Right renal pelvis (tissue), 4 donors: ENCODE measurements at places on chromosomes 1 and 21. TPM values are rescaled to one million over a fixed set of nuclear protein-coding genes. Genes with fewer than 3 reads are reported as not detected.

The GAS5 gene
- 567 TPM for polyA plus RNA-seq

The SELE gene
- polyA plus RNA-seq = 0.61 TPM

The TRIM67 gene
- polyA plus RNA-seq = 0.08 TPM

The CAMK1G gene
- polyA plus RNA-seq = 5.4 TPM

The COL11A1 gene
- polyA plus RNA-seq = 8.4 TPM

The FCRL4 gene
- polyA plus RNA-seq = not detected

The GLMN gene
- polyA plus RNA-seq = 18.8 TPM

The ERG gene
- polyA plus RNA-seq = 21.2 TPM

The DIRAS3 gene
- polyA plus RNA-seq = 3.2 TPM

The SPRR3 gene
- polyA plus RNA-seq = not detected

The LDLRAD2 gene
- 3.6 TPM for polyA plus RNA-seq

The LRRC53 gene
- not detected for polyA plus RNA-seq

The FYB2 gene
- 1.2 TPM for polyA plus RNA-seq

The OR2AK2 gene
- not detected for polyA plus RNA-seq

The CXADR gene
- polyA plus RNA-seq = 40.7 TPM

The ERICH3 gene
- polyA plus RNA-seq = 0.45 TPM

The KLHDC8A gene
- 2.1 TPM for polyA plus RNA-seq

The DMBX1 gene
- polyA plus RNA-seq = 0.01 TPM

The RBP7 gene
- polyA plus RNA-seq = 35.6 TPM

The NEXN gene
- 12.8 TPM for polyA plus RNA-seq

The MATN1 gene
- polyA plus RNA-seq = 0.14 TPM

The ALX3 gene
- not detected for polyA plus RNA-seq

The KCNAB2 gene
- 5.1 TPM for polyA plus RNA-seq

The SERINC2 gene
- 42.5 TPM for polyA plus RNA-seq

The KRTAP19-1 gene
- not detected for polyA plus RNA-seq

The RCSD1 gene
- polyA plus RNA-seq = 14.0 TPM

The DCAF8 gene
- polyA plus RNA-seq = 199 TPM
